IMR-90 (cell line): ENCODE measurements at places on chromosomes 12 and 14. TPM values are rescaled to one million over a fixed set of nuclear protein-coding genes. Genes with fewer than 3 reads are reported as not detected.

SPTB gene
- under 0.01 TPM in 2 replicates for total RNA-seq

PCNX4 gene
- 128 and 151 TPM in 2 replicates for total RNA-seq

TGFB3 gene
- total RNA-seq = 2.2 and 3.1 TPM in 2 replicates

KRT6C gene
- not detected in 2 replicates for total RNA-seq

RND1 gene
- under 0.01 TPM in 1 of 2 replicates, not detected in the other for total RNA-seq

HOXC5 gene
- not detected in 2 replicates for total RNA-seq

P2RX2 gene
- not detected in 2 replicates for total RNA-seq

SRSF9 gene
- 102 and 196 TPM in 2 replicates for total RNA-seq

EIF2S3B gene
- total RNA-seq = 4.4 and 6.8 TPM in 2 replicates

PTPRO gene
- under 0.01 and 0.18 TPM in 2 replicates for total RNA-seq

TAS2R10 gene
- total RNA-seq = 0.36 and 1.1 TPM in 2 replicates

C14orf39 gene
- total RNA-seq = 0.28 and 0.36 TPM in 2 replicates

ZBTB42 gene
- total RNA-seq = 1.1 and 1.3 TPM in 2 replicates

CACNA2D4 gene
- 0.18 and 0.28 TPM in 2 replicates for total RNA-seq

PGAM5 gene
- 36.9 and 37.8 TPM in 2 replicates for total RNA-seq

GPR68 gene
- 0.28 and 0.72 TPM in 2 replicates for total RNA-seq

NID2 gene
- total RNA-seq = 101 and 102 TPM in 2 replicates

DIO2 gene
- 21.7 and 24.2 TPM in 2 replicates for total RNA-seq

NOXRED1 gene
- total RNA-seq = under 0.01 TPM in 2 replicates

ERP27 gene
- not detected in 2 replicates for total RNA-seq

NANOG gene
- not detected in 2 replicates for total RNA-seq

SCN8A gene
- total RNA-seq = 14.7 and 19.7 TPM in 2 replicates

ANKS1B gene
- 0.18 and 0.56 TPM in 2 replicates for total RNA-seq

RNASE7 gene
- not detected in 2 replicates for total RNA-seq

LRRC43 gene
- total RNA-seq = 0.36 TPM in 1 of 2 replicates, not detected in the other

LMNTD1 gene
- 4.3 and 4.7 TPM in 2 replicates for total RNA-seq

TAS2R13 gene
- total RNA-seq = 0.90 and 1.4 TPM in 2 replicates

TRPV4 gene
- 1.1 TPM in 2 replicates for total RNA-seq

NGB gene
- not detected in 2 replicates for total RNA-seq

PRPH gene
- not detected in 2 replicates for total RNA-seq

NPFF gene
- total RNA-seq = not detected in 2 replicates

GPR65 gene
- 0.18 and 0.28 TPM in 2 replicates for total RNA-seq

SRRM4 gene
- total RNA-seq = not detected in 2 replicates

AKAP6 gene
- 1.6 and 1.7 TPM in 2 replicates for total RNA-seq

GLS2 gene
- total RNA-seq = under 0.01 and 0.36 TPM in 2 replicates

MTERF2 gene
- total RNA-seq = 3.0 and 3.3 TPM in 2 replicates

IL22 gene
- total RNA-seq = not detected in 2 replicates

CBLN3 gene
- 0.56 and 0.72 TPM in 2 replicates for total RNA-seq

PEX5 gene
- total RNA-seq = 18.3 and 18.6 TPM in 2 replicates

KRT71 gene
- total RNA-seq = not detected in 2 replicates

AICDA gene
- not detected in 2 replicates for total RNA-seq

HOXC12 gene
- not detected in 2 replicates for total RNA-seq

ADAMTS20 gene
- not detected in 2 replicates for total RNA-seq

PRKD1 gene
- total RNA-seq = 12.8 and 12.9 TPM in 2 replicates

LHX5 gene
- total RNA-seq = not detected in 2 replicates

TDP1 gene
- 39.2 and 53.1 TPM in 2 replicates for total RNA-seq

LRFN5 gene
- 3.6 TPM in 2 replicates for total RNA-seq
